ENCODE measurements at places on chromosomes 2 and 18.

DNA sequence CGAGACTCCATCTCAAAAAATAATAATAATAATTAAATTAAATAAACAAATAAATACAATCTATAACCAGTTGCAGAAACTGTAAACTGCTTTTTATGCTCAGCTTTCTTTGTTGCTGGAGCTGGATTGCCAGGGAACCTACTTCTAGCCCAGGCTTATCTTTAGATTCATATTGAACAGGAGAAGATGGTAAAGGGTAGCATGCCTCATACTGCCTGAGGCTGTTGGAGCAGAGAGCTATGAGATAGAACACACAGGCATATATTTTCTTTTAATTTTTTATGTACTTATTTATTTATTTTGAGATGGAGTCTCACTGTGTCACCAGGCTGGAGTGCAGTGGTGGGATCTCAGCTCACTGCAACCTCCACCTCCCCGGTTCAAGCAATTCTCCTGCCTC lies 28.7 kb upstream of the EML4 start:
- DNase-seq = no peak

- no peak for DNase-seq
These were observed 331.1 kb downstream of the PLCL1 start for GRCh38 chr2:198135481-198135934.

GRCh38 chr2:240998995-240999791 lies 775 bp downstream of the SNED1 start:
- no peak for DNase-seq

DNA sequence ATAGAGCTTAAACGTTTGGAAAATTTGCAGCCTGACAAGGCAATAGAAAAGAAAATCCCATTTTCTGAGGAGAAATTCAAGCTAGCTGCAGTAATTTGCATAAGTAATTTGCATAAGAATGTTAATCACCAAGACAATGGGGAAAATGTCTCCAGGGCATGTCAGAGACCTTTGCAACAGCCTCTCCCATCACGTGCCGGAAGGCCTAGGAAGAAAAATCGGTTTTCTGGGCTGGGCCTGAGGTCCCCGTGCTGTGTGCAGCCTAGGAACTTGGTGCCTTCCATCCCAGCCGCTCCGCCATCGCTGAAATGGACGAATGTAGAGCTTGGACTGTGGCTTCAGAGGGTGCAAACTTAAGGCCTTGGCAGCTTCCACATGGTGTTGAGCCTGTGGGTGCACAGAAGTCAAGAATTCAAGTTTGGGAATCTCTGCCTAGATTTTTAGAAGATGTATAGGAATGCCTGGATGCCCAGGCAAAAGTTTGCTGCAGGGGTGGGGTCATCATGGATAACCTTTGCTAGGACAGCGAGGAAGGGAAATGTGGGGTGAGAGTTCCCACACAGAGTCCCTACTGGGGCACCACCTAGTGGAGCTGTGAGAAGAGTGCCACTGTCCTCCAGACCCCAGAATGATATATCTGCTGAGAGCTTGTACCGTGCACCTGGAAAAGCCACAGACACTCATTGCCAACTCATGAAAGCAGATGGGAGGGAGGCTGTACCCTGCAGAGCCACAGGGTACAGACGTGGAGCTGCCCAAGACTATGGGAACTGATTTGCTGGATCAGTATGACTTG lies 164.6 kb downstream of the GULP1 start:
- DNase-seq = no peak

DNA sequence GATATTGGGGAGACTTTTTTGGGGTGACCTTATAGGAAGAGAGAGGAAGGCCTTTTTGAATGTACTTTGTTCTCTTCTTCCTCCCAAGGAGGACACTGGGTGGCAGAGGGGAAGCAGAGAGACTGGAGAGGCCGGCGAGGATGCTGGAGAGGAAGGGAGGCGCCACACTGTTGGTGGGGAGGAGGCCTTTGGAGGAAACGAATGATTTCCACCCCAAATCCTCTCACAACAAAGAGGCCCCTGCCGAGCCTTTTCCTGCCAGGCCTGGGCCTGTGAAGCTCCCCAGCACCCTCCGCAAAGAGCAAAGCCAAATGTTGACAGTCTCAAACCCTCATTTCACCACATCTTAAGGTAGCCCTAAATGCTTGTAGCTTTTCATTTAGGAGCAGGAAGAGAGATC lies 59.0 kb upstream of the UPP2 start:
- DNase-seq = no peak

- no peak for DNase-seq
These were observed 38.8 kb downstream of the SFXN5 start for GRCh38 chr2:73032702-73033097.

DNA sequence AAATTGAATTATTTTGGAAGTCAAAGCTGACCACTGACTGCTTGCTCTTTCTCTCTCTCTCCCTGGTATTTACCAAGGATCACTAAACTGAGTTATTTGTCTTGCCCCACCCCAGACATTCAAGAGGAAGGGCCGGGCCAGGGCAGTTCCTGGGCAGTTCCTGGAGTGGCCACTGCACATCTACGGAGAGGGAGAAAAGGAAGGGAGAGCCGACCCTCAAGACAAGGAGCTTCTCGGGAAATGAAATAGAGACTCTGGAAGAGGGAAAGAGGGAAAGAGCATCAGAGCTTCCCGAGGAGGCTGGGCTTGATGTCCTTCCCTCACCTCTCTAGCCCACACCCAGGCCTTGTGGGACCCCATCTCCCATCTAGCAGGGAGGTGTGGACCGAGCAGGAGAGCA lies 83.1 kb downstream of the SEPTIN10 start:
- DNase-seq = no peak

DNA sequence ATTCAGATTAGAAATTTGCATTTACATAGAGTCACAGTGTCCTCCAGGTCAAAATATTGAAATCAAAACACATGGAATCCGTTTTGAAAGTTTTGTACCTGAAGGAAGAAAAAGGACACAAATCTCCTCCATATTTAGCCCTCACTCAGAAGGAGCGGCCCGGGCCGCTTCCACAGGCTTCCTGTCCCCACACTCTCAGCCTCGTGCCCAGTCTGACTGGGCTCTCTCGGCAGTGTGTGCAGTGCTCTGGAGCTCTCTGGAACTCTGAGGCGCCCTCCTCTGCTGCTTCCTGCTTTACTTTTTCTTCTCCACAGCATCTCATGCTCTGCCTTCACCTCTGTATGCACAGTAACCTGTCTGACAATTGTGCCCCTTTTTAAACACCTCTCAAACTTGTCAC lies 22.2 kb upstream of the ZFP36L2 start:
- no peak for DNase-seq

GRCh38 chr2:40279001-40279400 lies 172.9 kb downstream of the SLC8A1 start:
- no peak for DNase-seq
